Stromal cell of bone marrow (primary cell): ENCODE measurements at places on chromosomes 7 and 10.
A peak's percentile ranks its signal among the peaks of the same experiment; 100 is the strongest.

GRCh38 chr10:28839600-28840007 lies 162.3 kb downstream of the BAMBI start:
- no peak for DNase-seq

- peak; percentile 67 for DNase-seq
Observed at GRCh38 chr10:114520453-114520852, 116.2 kb upstream of the AFAP1L2 start.

DNA sequence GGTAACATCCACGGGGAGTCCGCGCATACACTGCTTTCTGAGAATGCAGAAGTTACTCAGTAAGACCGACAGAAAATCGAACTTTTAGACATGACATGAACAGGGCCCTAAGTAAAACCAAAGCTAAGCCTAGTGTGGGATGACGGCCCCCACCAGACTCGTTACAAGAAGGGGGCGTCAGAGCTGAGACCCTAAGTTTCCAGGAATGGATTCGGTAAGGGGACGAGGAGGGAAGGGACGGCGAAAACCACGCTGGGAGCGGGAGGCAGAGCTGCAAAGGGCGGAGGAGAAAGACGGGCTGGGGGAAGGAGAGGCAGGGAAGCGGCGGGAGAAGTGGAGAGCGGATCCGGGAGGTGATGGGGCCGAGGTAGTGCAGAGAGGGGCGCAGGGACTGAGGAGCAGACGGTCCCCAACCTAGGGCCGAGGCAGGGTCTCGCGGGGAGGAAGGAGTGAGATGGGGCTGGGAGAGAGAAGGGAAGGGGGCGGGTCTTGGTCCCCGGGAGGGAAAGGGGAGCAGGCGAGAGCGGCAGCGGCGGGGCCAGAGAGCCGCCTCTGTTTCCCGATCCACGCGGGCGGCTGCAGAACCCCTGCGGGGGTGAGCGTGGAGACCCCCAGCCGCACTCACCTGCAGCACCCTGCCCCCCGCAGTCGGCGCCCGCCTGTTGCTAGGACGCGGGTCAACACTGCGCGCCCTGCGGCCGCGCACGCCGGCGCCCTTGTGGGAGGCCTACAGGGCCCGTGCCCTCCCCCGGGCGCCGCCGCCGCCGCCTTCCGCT lies 513 bp downstream of the ODAD2 start:
- DNase-seq: no peak

DNA sequence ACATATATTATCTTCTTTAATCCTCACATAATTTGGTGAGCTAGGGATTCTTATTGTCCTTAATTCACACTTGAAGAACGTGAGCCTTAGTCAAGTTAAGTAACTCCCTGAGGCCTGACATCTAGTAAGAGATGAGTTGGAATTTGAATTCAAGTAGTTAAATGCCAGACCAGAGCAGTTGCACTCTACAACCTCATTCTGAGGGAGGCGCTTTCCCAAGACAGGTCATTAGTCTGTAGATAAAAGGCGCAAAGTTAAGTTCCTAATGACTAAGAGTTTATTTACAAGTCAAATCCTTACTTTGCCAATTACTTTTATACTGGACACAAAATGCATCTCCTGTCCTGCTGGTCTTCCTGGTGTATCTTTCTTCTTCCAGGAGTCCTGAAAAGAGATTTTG lies 3.6 kb upstream of the EXOC6 start:
- no peak for DNase-seq

- no peak for DNase-seq
Observed at GRCh38 chr7:51316666-51317581, at the start of gene COBL. Gene COBL (minus strand): TSS chr7:51316809. CDS start chr7:51316633, 176 bp downstream.

DNA sequence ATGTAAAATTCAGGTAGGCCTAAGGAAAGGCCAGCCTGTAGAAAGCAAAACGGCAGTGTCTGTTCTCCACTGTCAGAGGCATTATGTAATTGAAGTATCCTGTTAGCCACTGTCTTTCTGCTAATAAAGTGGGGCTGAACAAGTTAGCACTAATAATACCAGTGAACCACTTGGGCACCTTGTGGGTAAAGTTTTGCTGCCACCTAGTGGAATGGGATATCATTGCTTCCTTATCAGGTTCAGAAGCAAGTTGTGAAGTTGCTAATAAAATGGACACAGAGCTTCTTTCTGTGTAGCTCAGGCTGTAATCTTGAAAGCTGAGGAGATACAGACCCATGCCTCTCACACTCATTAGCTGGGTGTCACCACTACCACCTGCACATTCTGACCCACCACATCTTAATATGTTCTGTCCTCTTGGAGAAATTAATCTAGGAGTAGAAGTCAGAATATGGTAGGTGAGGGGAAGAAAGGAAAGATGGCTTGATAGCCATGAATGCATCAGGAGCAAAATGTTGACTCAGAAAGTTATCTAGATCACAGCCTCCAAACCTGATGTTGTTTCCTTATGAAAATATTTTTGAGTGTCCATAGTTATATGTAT lies 175.1 kb downstream of the SEPTIN7 start:
- peak; percentile 47 for DNase-seq

DNA sequence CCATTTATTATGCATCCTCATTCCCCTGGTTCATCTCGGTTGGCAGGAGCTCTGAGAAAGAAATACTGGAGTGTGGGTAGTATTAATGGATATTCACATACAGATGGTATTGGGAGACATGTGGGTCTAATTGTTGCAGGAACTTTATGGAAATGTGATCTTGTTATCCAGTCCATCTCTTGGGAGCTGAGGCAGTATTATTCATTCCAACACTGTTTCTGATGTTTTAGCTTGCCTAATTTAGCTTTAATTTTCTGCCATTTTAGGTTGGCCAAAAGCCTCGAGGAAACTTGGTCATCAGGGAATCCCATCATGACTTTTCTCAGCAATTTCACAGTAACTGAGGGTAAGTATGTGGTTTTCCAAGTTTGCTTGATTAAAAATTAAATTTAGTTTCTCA lies 125.7 kb downstream of the ABCA13 start:
- peak; percentile 54 for DNase-seq

- no peak for DNase-seq
Observed at GRCh38 chr10:31741473-31741872, 187.2 kb downstream of the ARHGAP12 start.

DNA sequence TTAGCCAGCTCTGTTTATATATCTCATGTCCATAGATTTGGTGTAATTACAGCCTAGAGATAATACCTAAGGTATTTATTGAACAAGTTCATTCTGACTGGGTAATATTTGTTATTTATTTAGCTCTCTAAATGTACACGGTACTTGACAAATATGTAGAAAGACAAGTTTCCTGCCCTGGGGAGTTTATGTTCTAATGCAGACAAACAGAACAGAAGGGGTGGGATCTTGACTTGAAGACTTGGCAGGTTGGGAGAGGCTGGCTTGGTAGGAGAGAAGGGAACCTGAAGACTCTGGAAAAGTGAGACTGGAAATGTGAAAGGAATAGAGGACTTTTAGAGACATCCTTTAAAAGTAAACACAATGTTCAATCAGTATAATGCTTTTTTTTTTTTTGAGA lies 97.7 kb upstream of the CDK6 start:
- no peak for DNase-seq

DNA sequence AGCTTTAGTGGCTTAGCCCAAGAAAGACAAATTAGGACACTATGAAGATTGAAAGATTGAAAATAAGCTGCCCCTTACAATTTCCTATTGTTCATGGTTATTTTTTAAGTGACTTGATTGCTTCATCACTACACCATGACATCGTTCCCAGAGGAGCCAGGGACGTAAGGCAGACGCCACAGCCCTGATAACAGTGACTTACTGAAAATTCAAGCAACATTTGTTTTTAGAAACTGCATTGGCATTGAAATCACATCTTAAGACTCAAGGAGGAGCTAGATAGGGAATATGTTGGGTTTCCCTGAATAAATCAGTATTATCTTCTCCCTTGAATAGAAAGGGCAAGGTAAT lies 38.7 kb upstream of the ANK3 start:
- DNase-seq: no peak

- DNase-seq: no peak
Observed at GRCh38 chr7:106779877-106780276, 85.2 kb upstream of the PIK3CG start.

DNA sequence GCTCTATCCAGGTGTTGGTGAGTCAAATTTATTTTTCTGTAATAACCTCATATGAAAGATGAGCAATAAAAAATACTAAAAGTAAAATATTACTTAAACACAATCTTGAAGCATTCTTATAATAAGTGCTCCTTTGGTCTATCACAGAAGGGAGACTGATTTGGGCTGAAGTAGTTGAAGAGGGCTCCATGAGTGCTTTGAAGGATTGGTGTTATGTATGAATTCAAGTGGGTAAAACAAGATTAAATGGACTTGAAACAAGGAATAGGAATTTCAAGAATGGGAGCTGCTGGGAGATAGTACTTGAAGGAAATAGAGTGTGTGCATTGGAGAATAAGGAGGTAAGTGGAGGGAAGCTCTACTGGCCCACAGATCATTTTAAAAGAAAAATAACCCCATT lies 7.3 kb upstream of the OR2A2 start:
- no peak for DNase-seq

DNA sequence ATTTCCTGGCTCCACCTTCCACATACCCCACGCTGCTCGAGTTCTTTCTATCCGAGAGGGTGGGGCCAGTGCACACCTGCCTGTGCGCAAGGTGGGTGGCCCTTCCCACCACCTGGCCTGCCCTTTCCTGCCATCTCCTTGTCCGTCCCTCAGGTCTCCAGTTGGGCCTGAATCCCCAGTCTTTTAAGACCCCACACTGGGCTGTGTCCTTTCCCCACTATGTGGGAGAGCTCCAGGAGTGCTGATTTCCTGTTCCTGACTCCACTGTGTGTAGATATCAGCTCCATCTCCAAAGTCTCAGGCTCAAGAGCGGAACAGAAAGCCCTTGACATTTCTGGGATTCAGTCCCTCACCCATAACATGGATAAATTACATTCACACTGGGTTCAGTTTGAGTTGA lies 20.1 kb downstream of the LHPP start:
- no peak for DNase-seq

DNA sequence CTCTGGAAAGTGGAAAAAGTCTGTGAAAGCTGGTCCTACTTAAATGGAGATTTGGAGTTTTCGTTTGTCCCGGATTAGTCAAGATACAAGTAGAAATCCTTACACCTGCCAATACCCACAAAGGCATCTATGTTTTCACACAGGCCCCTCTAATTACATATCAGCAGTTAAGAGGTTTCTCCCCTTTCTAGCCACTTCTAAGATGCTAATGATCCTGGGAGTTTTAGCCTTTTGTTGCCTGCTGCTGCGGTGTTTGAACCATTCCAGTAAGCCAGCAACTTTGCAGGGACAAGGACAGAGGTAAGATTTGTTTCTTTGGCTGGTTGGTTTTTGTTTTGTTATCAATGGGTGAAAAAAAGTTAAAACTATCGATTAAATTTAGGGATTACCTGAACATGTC lies 5.8 kb upstream of the C1QL3 start:
- DNase-seq: no peak

DNA sequence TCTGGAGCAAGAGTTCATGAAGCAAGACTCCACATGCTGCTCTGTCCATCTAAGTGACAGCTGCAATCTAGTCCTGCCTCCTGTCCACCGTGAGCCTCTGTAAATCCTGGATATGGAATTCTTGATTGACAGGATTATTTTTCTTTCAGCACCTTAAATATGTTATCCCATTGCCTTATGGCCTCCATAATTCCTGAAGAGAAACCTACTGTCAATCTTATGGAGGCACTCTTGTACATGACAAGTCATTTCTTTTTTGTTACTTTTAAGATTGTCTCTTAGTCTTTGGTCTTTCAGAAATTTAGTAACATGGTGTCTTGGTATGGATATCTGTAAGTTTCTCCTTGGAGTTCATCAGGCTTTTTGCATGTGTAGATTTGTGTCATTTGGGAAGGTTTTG lies 82.8 kb downstream of the NPSR1 start:
- no peak for DNase-seq

DNA sequence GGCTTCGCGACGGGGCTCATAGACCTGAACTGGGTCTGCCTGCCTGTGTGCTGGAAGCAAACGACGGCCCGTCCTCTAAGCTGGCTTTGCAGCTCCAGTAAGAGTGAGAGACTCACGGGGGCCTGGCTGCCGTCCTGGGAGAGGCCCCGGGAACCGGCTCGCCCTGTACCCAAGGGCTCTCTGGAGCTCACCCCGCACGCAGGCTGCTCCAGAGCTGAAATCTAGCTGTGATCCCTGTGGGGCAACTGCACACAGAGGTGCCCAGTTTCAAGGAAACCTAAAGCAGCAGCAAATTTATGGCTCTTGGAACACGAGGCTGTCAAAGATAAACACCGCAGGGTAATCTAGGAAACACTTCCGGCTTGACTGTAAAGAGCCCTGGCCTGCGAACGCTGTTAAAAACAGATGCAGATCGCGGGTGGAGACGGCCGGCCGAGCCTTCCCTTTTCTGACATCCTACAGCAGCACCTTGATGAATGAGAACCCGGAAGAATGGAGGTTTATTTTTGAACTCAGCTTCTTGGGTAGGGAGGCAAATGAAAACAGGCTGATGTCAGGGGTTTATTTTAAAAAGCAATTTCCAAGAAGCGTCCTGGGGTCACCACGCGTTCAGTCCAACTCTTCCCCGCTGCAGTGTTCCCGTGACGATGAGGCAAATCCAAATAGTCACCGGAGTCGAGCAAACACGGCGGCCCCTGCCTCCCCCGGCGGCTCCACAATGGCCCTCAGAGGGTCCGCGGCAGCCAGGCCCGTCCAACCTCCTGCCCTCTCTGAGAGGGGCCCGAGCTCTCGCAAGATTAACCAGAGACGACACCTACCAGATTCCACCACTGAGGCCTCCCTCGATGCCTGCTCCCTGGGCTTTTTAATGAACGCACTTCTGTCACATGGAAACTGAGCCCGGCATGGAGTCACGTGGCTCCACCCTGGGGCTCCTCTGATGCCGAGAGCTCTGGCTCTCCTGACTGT lies 29.6 kb downstream of the AMZ1 start:
- DNase-seq: no peak

- no peak for DNase-seq
Observed at GRCh38 chr10:129018511-129018910, 448.5 kb upstream of the MGMT start.

DNA sequence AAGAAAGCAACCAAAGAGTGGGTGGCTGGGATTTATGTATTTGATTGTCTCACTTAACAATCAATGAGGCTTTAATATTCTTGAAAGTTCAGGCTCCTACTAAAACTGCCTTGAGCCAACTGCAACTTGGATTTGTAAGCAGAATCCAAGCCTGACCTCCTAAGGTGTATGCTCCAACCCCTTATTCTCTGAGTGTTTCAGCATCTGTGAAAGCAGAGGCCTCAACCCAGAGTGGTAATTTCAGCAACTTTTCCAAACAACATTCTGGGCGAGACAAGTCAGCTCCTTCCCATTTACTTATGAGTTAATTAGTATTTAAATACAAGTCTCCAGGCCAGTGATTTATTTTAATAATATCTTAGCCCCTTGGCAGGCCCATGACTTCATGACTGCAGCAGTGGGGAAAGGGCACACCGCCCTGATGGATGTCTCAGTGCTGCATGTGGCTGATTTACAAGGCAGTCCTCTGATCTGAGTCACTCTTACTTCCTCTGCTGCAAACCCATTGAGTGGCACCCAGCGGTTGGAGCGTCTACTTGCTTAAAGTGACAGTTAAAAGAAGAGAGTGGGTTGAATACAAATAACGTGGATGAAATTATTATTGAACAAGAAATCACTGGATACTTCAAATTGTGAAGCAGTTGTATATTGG lies 209.1 kb downstream of the TRIL start:
- no peak for DNase-seq

- no peak for DNase-seq
Observed at GRCh38 chr7:36591636-36592035, 132.7 kb downstream of the AOAH start.
